ENCODE measurements at places on chromosomes 2 and 18.

DNA sequence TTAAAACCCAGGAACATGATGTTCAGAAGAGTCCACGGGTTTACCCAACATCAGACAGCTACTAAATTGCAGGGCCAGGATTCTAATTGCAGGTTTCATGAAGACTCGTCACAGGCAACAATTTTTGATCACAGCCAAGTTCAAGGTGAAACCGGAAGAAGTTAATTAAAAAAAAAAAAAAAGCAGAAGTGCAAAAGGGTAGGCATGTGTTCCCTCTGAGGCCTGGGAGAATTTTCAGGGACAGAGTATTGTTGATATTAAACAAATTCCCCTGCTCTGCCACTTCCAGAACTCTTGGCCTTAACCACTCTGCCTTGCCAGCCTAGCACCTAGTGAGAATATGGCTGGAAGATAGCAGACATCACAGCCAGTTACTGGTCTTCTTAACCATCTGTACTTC lies 99.4 kb upstream of the TRIB2 start:
- DNase-seq = no peak

- no peak for DNase-seq
These were observed 13.3 kb downstream of the NEU4 start for GRCh38 chr2:241822264-241822623.

GRCh38 chr2:102155703-102156515 lies 13.4 kb downstream of the IL1R1 start:
- no peak for DNase-seq

DNA sequence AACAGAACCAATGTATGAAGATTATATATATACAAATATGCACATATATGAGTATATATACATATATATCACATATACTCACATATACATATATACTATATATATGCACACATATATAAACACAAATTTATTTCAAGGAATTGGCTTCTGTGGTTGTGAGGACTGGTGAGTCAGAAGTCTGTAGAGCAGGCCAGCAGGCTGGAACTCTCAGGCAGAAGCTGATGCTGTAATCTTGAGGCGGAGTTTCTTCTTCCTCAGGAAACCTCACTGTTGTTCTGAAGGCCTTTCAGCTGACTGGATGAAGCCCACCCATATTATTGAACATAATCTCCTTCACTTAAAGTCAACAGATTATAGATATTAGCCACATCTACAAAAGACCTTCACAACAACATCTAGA lies 143.9 kb upstream of the CREB1 start:
- no peak for DNase-seq

GRCh38 chr2:111100765-111101162 lies 19.9 kb upstream of the BCL2L11 start:
- peak; percentile 61 for DNase-seq

- no peak for DNase-seq
These were observed 4.2 kb downstream of the CYP27A1 start for GRCh38 chr2:218786133-218786532.

All from activated CD8-positive, alpha-beta memory T cell treated with anti-CD3 and anti-CD28 coated beads, Interleukin-2, amount 10 ng/mL, durations not matched to agents 7 days and 5 days (primary cell).